NCI-H1417 treated with DMSO at 0.1 percent for 48 hours (cell line): ENCODE measurements at places on chromosomes 12 and 14.

DNA sequence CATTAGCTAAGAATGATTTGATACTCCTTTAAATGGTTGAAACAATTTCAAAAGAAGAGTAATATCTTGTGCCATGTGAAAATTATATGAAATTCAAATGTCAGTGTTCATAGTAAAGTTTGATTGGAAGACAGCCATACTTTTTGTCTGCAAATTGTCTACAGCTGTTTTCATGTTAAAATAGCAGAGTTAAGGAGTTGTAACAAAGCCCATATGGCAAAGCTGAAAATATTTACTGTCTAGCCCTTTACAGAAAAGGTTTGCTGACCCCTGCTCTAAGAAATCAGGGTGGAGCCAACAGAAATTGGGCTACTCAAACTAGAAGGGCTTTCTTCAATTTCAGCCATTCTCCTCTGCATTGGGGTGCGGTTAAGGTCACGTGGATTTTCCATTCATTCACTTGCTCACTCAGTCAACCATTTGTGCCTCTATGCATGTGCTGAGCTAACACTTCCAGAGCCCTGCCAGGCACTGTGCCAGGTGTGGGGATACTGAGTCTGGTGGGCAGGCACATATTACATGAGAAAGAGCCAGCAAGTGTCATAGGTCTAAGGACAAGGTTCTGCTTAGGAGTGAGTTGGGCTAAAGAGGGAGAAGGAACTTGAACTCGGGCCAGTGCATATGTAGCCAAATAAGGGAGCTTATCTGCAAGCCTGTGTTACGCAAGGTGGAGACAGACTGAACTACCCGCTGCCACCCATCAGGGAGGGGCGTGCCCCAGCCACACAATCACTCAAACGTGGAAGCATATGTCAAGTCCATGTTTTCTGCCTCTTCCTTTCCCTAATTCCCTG lies 139.8 kb upstream of the NOS1 start:
- DNase-seq = no peak

DNA sequence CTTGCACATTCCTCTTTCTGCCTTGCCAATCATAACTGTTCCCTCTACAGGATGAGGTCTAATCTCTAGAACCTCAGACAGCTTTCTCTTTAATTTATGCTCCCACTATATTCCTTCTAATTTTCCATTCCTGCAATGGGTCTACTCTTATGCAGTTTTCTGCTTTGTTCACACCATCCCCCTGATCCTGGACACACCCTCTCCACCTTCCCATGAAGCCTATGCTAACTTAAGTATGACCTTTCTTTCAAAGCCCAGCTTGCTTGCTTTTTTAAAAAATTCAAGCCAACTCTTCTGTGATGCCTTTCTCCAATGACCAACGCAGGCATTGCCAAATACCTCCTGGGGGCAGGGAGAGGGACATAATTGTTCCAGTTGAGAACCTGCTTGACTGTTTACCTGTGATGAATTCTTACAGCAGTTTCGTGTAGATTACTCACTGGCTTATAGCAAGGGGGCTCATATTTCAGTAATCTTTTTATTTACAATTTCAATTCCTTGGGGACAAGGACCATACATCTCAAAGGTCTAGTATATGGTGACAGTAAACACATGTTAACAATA lies 7.8 kb downstream of the SLC38A1 start:
- DNase-seq = no peak

DNA sequence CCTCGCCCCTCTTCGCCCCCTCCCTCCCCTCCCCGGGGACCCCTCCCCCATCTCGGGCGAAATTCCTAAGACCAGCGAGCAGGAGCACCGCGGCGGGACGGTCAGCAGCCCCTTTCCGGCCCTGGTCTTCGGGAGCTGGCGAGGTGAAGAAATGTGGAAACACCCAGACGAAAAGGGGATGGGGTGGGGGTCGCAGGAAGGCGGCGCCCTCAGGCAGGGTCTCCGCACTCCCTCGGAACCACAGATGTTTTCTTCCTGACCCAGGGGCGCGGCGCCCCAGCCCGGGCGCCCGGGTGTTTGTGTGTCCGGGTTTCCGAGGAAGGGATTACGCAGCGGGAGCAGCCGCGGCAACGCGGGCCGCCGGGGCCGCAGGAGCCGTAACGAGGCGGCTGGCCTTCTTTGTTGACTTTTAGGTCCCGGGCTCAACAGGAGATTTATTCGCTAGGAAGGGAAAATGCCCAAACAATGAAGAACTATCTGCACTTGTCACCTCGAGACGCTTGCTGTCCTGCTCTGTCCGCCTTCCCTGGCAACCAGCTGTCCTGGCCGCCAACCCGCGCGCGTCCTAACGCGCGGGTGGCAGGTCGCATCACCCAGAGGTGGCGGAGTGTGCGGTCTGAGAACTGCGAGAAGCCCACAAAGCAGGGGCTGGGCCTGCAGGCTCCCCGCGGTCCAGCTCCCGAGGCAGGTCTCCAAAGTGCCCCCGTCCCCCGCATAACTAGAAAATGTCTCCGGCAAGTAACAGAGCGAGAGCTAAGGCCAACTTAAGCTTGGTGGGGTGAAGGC lies 7.0 kb downstream of the FOXA1 start:
- no peak for DNase-seq

- no peak for DNase-seq
These were observed 7.3 kb downstream of the IL31 start for GRCh38 chr12:122166422-122167349.

DNA sequence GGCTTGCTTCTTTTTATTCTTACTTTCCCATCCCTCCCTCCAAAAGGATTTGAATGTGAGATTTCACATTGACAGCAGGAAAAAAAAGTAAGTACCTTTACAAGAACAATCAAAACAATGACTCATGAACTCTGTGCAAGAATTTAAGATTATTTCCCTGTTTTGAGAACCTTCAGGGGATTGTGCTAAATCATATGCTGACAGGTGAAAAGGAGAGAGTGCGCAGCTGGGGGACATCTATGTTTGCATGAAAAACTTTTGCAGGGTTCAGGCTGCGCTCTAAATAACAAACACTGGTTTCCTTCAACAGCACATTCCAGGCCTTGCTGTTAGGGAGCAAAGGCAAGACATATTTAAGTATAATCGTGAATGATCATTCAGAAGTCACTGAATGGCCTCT lies 27.3 kb downstream of the RERG start:
- no peak for DNase-seq
